ENCODE measurements at places on chromosomes 13 and 19.

DNA sequence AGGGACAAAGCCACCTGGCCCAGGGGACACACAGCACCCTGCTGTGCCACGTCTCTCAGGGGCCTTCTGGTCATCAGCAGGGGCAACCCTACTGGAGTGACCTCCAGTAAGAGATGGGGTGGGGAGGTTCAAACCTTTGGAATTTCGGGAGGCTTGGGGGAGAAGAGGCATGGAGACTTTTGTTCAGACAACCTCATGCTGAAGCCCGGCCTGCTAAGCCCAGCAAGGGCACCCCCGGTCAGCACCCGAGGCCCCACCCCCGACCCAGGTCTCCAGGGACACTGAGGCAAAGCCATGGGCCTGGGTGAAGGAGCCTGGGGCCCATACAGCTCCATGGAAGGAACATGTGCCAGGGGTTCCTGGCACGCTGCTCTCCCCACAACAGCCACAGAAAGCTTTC is 23.3 kb downstream of the ZNF787 start:
- no peak for DNase-seq

GRCh38 chr19:45764475-45764874 is 4.6 kb downstream of the SIX5 start:
- no peak for DNase-seq

DNA sequence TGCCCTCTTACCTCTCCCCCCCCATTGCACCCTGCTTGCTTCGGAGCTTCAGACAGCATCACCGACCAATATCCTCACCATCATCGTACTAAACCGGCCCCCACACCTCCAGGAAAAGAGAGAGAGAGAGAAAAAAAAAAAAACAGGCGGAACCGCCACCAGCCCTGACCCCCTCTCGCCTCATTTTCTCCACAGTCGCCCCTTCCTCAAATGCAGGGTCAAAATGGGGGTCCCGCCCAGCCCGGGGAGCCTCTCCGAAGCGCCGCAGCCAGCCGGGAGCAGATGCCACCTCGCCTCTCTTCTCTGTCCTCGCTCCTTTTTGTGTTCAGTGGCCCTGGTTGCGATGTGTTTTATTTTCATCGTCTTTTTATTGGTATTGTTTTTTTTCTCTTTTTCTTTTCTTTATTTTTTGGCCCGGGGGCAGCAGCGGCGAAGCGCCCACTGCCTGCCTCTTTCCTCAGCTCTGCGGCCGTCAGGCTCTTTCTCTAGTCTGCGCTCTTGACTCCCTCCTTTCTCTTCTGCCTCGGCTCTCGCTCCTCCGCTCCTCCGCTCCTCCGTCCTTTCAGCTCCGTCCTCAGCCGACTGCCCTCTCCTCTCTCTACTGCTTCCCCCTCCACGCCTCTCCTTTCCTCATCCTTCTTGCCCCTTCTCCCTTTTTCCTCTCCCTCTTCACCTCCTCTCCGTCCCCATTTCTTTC is 41.4 kb downstream of the DEDD2 start:
- DNase-seq: no peak

DNA sequence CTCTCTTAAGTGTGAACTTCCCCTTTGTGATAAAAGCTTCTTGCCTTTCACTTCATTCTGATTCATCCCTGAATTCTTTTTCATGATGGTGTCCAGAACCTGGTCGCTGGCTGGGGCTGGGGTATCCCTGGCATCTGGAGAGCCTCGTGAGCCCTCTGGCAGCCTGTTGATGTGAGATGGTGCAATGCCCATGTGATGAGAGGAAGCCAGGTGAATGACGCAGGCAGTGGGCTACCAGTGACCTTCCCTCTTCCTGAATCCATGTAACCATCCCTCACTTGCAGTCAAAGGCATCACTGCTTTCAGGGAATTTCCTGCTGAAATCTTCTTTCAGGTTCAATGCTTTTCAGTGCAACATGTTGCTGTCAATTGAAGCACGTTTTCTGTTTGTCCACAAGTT is 158.6 kb upstream of the SLC10A2 start:
- no peak for DNase-seq

DNA sequence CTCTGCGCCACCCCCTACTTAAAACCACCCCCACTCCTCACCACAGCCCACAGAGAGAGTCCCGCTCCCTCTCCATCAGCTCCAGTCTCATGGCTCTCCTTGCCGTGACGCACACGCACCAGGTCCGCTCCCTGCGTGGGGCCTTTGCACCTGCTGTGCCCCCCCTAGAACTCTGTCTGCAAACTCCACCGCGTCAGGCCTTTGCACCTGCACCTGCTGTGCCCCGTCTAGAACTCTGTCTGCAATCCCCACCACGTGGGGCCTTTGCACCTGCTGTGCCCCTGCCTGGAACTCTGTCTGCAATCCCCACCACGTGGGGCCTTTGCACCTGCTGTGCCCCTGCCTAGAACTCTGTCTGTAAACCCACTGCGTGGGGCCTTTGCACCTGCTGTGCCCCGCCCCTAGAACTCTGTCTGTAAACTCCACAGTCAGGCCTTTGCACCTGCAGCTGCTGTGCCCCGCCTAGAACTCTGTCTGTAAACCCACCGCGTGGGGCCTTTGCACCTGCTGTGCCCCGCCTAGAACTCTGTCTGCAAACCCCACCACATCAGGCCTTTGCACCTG is 4.2 kb downstream of the SHC2 start:
- DNase-seq: no peak

GRCh38 chr13:111409413-111409812 is 89.0 kb downstream of the TEX29 start:
- no peak for DNase-seq

- no peak for DNase-seq
Measured at GRCh38 chr19:35734889-35735288, 7.4 kb downstream of the IGFLR1 start.

GRCh38 chr13:51805313-51805712 is 1.4 kb upstream of the DHRS12 start:
- no peak for DNase-seq

DNA sequence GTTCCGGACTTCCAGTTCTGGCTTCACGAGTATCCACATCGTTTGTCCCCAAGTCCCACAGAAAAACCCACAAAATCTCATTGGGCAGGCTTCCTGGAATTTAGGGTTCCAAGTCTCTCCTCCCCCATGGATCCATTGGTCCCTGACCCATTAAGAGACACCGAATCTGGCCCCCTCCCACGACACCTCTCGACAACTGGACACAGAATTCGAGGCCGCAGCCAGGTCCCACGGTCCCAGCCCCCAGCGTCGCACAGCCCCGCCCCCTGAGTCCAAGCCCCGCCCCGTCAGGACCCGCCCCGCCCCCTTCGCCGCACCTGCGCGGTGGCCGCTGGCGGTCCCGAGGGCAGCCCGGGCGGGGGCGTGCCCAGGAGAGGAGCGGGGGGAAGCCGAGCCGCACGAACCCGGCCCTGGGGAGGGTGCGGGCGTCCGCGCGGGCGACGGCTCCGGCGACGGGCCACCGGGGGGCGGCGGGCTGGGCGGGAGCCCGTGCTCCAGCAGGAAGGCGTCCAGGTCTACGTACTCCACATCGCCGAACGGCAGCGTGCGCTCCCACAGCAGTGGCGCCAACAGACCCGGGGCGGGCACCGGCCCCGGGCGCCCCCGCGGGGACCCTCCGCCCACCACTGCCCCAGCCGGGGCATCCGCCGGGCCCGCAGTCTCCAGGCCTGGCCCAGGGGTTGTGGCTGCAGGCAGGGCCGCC is 1.8 kb downstream of the DBP start:
- DNase-seq: peak; percentile 72

- DNase-seq: no peak
Measured at GRCh38 chr19:980133-980998, 3.8 kb upstream of the WDR18 start.

- no peak for DNase-seq
Measured at GRCh38 chr13:25147638-25148401, 24.3 kb downstream of the AMER2 start.

DNA sequence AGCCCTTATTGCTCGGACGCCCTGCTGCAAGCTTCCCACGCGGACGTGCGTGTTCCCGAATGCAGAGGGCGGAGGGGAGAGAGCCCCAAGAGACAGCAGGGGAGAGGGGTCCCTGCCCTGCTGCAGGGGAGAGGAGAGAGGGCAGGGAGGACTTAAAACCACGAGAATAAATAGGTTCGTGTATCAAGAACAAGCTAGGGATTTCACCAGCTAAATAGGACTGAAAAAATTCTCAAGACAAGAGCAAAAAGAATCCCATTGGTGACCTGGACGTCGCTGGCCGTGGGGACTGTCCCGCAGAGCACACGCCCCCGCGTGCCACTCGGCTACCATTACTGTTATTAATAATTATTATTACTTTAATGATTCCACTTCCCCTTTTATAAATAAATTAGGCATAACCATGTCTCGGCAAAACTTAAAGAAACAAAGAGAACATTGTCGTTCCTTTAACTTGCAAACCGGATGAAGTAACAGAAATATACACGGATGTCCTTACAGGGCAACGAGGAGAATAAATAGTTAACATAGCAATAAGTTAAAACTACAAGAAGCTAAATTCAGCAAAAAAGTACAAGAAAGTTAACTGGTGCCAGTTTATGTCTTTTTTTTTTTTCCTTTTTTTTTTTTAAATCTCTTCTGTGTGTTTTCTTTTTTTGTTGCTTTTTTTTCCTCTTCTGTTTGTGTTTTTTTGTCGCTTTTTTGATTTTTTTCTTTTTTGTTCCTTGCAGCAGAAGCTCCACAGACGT is 16.6 kb downstream of the PRKCSH start:
- no peak for DNase-seq

DNA sequence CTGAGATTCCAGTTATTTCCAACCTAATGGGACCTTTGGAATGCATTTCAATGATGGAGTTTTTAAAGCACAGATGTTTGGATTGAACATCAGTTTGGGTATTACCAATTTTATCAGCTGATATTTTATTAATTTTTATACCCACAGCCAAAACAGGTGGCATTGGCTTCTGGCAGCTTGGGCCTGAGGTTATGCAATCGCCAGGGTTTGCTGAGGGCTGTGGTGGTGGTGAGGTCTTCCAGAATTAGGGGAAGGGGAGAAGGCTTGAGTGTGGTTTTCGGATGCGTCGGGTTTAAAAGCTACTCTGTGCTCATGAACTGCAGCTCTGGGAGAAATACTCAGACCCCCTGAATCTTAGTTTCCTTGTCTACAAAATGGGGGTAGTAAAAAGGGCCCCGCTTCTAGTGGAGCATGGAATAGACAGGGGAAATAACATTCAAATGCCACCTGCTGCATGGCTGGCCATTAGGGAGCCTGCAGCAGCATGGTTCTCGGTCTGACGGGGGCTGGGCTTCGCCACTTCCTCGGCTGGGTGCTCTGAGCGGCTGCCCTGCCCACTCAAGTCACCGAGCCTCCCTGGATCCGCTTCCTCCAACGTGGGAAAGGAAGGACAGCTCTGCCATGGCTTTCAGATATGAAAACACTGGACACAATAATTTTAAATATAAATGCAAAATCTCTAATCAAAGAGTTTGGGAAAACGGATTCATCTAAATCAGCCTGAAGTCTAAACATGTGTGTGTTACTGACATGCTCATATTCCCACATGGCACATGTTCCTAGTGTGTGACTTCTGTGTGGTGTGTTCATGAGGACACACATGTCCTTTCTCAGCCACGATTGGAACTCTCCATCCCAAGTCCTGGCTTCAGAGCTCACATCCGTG is 35.2 kb downstream of the ADPRHL1 start:
- DNase-seq: no peak

DNA sequence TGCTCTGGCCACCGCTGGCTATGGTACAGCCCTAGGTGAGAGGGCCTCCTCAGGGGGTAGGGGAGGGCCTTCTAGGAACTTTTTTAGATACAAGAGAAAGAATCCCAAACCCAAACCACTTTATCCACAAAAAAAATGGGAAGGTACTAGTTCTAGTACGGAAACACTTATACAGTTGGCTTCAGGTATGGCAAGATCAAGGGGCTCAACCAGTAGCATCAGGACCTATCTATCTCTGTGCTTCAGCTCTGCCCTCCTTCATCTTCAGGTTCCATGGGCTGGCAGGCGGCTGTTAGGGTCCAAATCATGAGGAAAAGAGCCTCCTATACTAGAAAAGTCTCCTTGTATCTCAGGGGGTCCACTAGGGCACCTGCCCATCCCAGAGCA is 1.8 kb downstream of the MRI1 start:
- DNase-seq: no peak

DNA sequence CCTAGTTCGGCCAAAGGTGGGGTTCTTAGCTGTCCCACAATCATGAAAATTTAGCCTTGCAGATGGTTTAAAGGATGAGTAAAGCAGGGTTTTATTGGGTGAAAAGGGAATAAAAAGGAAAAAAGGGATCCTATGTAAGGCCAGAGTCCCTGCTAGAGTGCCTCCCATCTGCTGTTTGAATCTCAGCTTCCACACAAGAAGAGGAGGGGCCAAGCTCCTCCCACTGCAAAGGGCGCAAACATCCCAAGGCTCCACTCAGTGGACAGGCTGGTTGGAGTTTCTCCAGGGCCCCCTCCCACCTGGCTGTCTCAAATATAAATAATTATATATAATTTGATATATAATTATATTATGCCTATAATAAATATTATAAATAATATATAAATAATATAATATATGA is 1272.1 kb upstream of the PCDH20 start:
- DNase-seq: no peak

- DNase-seq: no peak
Measured at GRCh38 chr19:35357867-35358573, at the start of gene FFAR3. Gene FFAR3 (plus strand): TSS chr19:35358460. CDS start chr19:35358891, 431 bp downstream.

DNA sequence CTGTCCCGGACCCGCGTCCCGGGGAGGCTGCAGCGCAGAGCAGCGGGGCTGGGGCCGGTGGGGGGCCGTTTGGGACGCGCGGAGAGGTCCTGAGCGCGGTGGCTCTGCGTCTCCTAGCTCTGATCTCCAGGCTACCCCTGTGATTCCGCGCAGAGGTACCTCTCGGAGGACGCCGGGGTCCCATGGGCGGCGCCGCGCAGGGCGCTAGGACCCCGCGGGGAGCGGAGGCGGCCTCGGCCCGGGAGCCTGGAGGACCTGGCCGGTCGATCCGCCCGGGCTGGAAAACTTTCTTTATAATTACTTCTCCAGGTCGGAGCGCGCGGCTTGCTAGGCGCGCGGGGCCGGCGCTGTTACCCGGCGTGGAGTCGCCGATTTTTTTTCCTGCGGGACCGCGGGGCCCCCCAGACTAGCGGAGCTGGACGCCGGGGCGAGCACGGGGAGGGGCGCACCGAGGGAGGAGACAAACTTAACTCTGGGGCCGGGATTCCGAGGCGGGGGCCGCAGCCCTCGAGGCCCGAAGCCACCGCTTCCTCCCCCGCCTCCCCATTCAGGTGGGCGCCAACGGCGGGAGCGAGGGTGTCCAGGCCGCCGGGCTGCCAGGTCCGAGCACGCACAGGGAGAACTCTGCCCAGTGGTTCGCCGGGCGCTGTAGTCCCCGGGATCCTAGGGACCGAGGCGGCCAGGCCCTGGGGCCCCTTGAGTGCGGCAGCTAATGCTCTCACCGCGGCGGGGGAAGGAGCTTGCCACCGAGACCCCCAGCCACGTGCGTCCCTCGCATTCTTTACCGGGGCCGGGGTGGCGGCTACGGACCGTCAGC is 848 bp upstream of the CEBPA start:
- DNase-seq: no peak

- no peak for DNase-seq
Measured at GRCh38 chr19:40395956-40396355, 6.0 kb upstream of the HIPK4 start.

DNA sequence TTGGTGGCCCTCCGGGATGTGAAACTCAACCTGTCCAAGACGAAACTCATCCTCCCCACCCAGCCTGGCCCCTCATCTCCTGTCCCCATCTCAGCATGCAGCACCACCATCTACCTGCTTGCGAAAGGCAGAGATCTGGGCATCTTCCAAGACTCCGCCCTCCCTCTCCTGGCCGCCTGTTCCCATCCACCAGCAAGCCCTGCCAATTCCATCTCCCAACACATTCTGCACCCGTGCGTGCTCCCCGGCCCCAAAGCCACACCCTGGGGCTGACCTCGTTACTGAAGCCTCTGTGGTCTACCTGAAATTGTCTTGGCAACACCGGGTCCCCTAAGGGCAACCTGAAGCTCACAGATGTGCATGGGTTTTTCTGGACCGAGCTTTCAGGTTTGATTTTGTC is 13.2 kb upstream of the CAMSAP3 start:
- no peak for DNase-seq
